Left renal cortex interstitium (tissue), 4 donors: ENCODE measurements at places on chromosomes 4 and X.

DNA sequence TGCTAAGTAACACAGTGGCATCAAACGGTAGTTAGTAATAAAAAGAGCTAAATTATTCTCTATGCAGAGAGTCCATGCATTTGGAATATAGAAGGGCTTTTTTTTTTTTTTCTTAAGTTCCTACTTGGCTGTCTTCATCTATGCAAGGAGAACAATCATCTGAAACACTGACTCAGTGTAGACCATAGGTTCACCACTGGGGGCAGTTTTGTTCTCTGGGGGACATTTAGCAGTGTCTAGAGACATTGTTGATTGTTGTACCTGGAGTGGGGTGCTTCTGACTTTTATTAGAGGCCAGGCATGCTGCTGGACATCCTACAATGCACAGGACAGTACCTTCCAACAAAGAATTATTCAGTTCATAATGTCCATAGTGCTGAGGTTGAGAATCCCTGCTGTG, 41.2 kb downstream of the TMA16 start:
- DNase-seq, result no peak

DNA sequence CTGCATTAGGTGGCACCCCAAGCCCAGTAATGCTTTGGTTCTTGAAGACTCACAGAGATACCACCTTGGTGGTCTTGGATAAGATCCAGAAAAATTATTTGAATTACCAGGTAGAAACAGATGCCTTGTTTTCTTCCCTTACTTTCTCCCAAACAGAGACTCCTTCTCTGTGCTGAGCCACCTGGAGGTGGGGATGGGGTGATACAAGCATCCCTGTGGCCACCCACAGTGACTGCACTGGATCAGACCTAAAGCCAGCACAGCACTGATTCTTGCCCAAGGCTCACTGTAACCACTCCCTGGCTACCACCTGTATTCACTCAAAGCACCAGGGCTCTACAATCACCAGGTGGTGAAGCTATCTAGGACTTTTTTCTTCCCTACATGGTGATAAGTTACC, 156.8 kb downstream of the TEX13A start:
- no peak for DNase-seq

DNA sequence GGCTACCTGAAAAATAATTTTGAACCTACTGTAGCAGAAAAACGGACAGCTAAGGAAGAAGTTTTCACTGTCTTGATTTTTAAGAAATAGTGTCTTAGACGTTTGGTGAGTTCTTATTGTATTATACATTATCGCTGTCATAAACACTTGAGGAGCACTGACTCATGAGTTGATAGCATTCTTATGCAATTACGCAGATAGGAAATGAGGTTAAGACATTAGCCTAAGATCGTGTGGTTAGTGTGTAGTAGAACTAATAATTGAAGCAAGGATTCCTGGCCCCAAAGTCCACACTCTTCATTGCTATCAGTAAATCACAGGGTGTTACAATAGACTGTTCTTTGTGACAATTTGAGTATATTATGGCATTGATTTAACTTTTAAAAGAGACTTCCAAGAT, 238.1 kb downstream of the ARAP2 start:
- no peak for DNase-seq

DNA sequence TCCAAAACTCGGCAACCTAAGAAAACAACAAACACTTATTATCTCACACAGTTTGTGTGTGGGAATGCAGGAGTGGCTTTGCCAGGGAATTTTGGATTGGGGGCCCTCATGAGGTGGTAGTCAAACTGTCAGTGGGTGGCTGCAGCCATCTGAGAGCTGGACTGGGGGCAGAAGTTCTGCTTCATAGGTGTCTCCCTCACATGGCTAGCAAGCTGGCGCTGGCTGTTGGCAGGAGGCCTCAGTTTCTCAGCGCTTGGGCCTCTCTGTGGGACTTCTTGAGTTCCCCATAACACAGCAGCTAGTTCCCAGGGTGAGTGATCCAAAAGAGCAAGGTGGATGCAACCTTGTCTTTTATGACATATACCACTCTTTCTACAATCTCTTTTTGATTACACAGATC, 26.0 kb upstream of the RASL11B start:
- DNase-seq, result no peak

DNA sequence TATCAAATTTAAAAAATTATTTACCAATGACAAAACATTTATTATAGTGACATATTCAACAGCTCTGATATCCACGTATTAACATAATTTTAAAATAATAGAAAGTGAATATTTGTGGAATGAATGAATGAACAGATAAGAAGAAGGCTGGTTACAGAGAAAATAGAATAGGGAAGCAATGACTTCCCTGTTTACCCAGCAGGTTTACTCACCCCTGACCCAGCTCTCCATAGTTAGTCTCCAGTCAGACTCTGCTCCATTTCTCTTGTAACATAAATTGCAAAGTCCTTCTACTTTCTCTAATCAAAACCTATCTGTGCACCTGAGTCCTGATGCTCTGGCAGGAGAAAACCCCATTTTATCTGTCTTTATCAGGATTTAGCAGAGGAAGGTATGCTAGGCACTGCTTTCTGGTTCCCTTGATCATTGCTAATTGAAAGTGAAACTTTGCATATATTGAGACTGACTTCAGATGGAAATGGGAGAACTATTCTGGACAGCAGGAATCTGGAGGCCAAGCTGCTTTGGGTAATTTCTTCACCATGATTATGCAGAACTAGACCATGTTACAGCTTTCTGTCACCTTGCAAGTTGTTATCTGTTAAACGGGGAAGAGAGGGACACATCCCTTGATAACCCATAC, 363.0 kb downstream of the FAT4 start:
- no peak for DNase-seq
